H7 (cell line): ENCODE measurements at places on chromosomes 1 and 21. TPM values are rescaled to one million over a fixed set of nuclear protein-coding genes. Genes with fewer than 3 reads are reported as not detected.

GRCh38 chr1:231857609-231858135 lies 231.1 kb downstream of the DISC1 start:
- DNase-seq, result no peak

- peak; percentile 88 for DNase-seq
Observed at GRCh38 chr1:110554871-110555801, 36.2 kb upstream of the KCNA10 start.

DNA sequence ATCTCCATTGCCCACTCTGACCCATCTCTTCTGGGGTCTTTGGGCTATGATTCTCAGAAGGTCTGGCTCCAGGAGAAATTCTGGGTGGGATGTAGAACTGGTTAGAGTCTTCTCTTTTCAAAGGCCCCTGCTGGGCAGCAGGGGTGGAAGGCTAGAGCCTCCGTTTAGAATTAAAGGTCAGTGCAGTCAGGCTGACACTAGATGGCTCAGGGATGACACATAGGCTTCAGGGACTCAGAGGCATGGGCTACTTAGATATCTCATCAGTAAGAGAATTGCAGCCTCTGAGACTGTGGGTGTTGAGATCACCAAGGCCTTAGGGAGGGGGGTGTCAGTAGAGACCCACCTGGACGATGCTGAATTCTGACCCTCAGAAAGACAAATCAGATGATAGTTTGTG lies 12.6 kb upstream of the PPM1J start:
- no peak for DNase-seq

DNA sequence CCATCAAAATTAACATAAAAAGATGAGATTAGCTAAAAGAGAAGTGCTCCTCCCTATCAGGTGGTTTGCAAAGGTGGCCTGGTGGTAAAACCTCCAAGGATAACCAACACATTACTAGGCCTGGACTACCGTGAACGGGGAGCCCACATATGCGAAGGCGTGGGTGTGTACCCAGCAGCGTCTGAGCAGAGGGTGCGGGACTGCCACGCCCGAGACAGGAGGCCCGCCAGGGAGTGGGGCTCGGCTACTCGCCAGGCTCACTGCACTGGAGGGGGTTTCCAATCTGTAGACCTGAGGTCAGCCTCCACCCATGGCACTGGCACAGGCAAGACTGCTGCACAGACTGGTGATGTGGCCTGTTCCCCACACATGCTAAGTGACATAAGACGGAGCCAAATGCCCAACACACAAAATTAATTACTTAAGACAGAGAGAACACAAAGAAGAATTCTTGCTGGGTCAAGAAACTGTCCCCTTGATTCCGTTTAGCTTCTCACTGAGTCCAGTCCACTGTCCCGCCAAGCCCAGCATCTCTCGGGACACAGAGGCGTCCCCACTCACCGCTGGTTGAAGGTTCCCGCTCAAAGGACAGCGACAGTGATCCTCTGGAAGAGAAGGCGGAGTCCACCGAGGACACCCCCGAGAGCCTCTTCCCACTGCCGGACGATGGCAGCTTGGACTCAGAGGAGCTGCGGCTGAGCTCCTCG lies 23.4 kb downstream of the RIPK4 start:
- peak; percentile 43 for DNase-seq

DNA sequence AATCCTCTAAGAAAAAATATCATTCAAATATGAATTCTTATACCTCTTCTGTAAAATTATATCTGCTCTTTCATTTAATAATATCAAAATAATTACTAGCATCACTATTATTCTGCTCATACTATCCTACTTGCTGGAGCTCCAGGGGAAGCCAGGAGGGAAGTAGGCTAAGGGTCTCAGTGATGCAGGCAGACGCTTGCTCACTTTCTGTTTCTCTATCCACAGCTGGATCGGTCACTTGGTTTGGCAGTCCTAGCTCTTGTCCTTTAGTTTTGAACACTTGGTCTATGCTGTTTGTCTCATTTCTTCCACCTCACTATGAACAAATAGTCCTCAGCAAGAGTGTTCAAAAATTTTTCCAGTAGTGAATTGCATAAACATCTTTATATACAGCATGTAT lies 11.3 kb downstream of the CCDC190 start:
- DNase-seq, result no peak

- DNase-seq, result no peak
Observed at GRCh38 chr1:22111115-22111514, 31.8 kb downstream of the WNT4 start.

MGST3 gene
- total RNA-seq, result 235 and 280 TPM in 2 replicates

DNA sequence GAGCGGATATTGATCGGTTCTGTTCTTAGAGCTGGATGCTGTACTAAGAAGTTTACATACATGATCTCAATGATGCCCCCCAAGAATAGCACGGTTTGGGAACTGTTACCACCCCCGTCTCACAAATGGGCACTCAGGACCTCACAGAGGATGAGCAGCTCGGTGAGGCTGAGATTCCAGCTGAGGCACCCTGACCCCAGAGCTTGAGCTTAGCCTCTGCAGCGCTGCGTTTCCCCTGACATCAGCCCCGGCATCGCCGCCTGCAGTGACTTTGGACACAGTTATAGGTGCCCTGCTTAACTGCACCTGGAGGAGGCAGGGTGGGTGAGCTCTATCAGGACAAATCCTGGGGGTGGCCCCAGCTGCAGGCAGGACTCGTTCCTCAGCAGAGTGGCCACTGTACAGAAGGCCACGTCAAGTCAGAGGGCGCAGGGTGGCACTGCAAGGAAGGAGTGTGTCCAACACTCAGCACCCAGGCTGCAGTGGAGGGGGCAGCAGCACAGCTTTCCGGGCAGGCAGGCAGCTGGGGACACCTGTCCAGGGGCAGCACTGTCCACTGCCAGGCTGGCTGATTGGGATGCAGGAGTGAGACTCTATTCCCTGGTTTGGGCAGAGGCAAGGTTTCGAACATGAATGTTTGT lies 65.8 kb upstream of the ABCG1 start:
- no peak for DNase-seq

ZNF695 gene
- 15.3 and 22.7 TPM in 2 replicates for total RNA-seq

SLC41A1 gene
- total RNA-seq, result 23.3 and 23.5 TPM in 2 replicates

GRCh38 chr1:61160526-61160925 lies 78.2 kb downstream of the NFIA start:
- no peak for DNase-seq

GRCh38 chr1:119805247-119805646 lies 6.0 kb downstream of the REG4 start:
- DNase-seq, result no peak

GSTM5 gene
- total RNA-seq, result not detected in 2 replicates

GRCh38 chr1:155139895-155140629 lies at the start of gene DPM3:
DPM3 (minus strand) TSS chr1:155140531; CDS start chr1:155140240, 291 bp downstream.
- DNase-seq, result peak; percentile 91

C1orf141 gene
- not detected in 2 replicates for total RNA-seq

ITLN2 gene
- total RNA-seq, result 2.7 and 5.2 TPM in 2 replicates

PEAR1 gene
- 1.2 and 1.8 TPM in 2 replicates for total RNA-seq

GRCh38 chr1:203655671-203656070 lies 29.0 kb downstream of the ATP2B4 start:
- no peak for DNase-seq

ZNF281 gene
- 43.0 and 48.6 TPM in 2 replicates for total RNA-seq

- no peak for DNase-seq
Observed at GRCh38 chr1:155104605-155105534, 22.8 kb upstream of the EFNA1 start.

DNA sequence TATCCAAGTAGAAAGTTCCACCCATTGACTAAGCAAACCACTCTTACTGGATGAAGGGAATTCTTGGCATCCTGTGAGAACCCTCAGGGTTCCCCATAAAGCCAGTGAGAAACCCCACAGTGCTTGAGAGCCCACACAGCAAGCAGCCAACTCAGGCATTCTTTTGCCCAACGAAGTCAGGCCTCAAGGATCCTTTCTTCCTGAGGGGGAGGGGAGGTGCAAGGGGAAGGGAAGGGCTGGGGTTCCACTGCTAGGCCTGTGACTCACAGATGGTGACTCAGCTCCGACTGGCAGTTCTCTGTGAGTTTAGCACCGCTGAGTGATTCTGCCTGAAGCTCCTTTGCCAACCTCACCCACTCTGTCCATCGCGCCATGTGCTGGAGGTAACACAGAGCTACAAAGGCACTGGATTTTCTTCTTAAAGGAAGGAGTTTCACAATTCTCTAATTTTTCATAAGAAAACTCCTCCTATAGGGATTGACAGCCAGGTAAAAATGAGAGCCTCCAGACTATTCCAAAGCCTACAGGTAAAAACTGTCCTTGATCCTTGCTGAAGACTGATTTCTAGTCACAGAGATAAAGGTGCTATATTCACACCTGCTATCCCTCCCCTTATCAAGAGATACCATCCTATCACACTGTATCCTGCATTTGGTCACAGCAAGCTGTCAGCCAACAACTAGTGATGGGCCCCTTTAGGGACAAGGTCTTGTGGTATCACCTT lies 4.8 kb downstream of the ENO1 start:
- DNase-seq, result peak; percentile 80

FCAMR gene
- not detected in 2 replicates for total RNA-seq

TPTE gene
- total RNA-seq, result not detected in 2 replicates

GRCh38 chr1:222387007-222387814 lies 160.7 kb downstream of the HHIPL2 start:
- peak; percentile 30 for DNase-seq

F13B gene
- total RNA-seq, result not detected in 2 replicates

DNA sequence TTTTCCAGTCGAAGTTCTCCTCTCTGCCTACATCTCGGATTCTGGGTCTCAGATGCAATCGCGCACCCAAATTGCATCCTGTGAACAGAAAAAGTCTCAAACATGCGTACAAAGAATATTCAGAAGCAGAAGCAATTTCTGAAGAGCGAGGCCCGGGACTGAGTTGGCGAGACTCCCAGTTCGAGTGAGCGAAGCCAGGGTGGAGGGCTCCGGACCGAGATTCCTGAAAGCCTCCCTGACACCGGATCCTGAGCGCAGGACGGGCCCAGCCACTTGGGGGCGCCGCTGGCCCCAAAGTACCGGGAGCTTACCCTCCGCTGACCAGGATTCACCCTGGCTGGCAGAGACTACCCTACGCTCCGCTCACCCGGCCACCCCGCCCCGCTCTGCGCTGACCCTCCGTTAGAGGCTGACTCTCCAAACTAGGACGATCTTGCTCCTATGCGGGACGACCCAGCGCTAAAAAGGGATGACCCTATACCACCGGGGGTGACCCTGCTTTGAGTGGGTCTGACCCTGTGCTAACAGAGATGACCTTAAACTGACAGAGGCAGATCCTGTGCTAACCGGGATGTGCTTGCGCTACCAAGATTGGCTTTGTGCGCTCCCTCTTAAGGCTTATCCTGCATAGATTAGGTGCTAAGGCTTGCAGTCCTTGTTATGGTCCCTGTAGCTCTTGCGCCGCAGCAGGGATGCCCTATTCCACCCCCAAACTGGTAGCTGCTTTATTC lies 12.1 kb downstream of the FOXD2 start:
- peak; percentile 94 for DNase-seq

- DNase-seq, result no peak
Observed at GRCh38 chr1:202058001-202058908, 47.9 kb downstream of the ELF3 start.

- no peak for DNase-seq
Observed at GRCh38 chr1:70542030-70542429, 131.0 kb downstream of the CTH start.

- DNase-seq, result no peak
Observed at GRCh38 chr1:204094856-204095634, 22.1 kb downstream of the SOX13 start.

ZMYND12 gene
- 2.6 and 3.5 TPM in 2 replicates for total RNA-seq

GRCh38 chr1:116161877-116162390 lies 50.7 kb downstream of the MAB21L3 start:
- no peak for DNase-seq

DNA sequence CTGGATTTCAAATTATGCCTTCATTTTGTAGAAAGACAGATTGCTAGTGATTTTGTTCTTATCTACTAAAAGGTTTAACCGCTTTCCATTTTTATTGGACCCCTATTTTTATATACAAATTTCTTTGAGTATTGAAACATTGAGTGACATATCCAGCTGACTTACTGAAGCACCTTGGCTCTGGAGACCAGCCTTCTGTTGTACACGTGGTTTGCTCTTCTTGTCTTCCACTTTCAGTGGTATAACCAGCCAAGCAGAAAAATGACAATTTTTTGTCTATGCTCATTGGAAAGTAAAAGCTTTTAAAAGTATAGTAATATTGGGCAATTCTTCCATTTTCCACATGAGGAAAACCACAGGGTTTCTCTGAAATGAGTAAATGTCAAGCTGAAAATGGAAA lies 4.4 kb downstream of the F13B start:
- no peak for DNase-seq

DNA sequence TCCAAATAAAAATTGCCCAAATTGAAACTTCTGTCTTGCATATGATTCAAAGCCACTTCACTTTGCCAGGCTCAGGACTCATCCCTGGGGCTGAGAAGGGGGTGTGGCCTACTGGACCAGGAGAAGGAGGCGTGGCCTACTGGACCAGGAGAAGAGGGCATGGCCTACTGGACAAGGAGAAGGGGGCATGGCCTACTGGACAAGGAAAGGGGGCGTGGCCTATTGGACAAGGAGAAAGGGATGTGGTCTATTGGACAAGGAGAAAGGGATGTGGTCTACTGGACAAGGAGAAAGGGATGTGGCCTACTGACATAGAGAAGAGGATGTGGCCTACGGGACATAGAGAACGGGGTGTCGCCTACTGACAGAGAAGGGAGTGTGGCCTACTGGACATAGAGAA lies 405.3 kb downstream of the RRAGC start:
- peak; percentile 23 for DNase-seq

- DNase-seq, result no peak
Observed at GRCh38 chr1:12016182-12016581, 3.1 kb upstream of the MIIP start.

RYR2 gene
- 17.6 and 23.9 TPM in 2 replicates for total RNA-seq

DNA sequence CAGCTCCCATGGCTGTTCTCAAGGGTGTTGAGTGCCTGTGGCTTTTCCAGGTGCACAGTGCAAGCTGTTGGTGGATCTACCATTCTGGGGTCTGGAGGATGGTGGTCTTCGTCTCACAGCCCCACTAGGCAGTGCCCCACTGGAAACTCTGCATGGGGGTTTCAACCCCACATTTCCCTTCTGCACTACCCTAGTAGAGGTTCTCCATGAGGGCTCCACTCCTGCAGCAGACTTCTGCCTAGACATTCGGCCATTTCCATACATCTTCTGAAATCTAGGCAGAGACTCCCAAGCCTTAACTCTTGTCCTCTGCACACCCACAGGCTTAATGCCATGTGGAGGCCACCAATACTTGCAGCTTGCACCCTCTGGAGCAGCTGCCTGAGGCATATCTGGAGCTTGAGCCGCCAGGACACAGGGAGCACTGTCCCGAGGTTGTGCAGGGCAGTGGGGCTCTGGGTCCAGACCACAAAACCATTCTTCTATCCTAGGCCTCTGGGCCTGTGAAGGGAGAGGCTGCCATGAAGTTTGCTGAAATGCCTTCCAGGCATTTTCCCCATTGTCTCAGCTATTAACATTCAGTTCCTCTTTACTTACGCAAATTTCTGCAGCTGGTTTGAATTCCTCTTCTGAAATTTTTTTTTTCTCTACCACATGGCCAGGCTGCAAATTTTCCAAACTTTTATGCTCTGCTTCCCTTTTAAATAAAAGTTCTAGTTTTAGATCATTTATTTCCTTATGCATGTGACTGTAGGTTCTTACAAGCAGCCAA lies 8.8 kb upstream of the CAPN8 start:
- no peak for DNase-seq

CYP4Z1 gene
- not detected in 2 replicates for total RNA-seq

GRCh38 chr1:174021591-174022079 lies 522 bp downstream of the RC3H1 start:
- DNase-seq, result peak; percentile 77

ASTN1 gene
- total RNA-seq, result 0.41 and 0.48 TPM in 2 replicates
